GM23248 (cell line): ENCODE measurements at places on chromosomes 1 and 21. TPM values are rescaled to one million over a fixed set of nuclear protein-coding genes. Genes with fewer than 3 reads are reported as not detected.

RNU1-1 gene
- not detected in 2 replicates for polyA plus RNA-seq

ZBTB40 gene
- polyA plus RNA-seq, result 2.5 and 3.3 TPM in 2 replicates

GRCh38 chr1:93079685-93080141 is 630 bp downstream of the MTF2 start:
- peak; percentile 49 for DNase-seq

DNA sequence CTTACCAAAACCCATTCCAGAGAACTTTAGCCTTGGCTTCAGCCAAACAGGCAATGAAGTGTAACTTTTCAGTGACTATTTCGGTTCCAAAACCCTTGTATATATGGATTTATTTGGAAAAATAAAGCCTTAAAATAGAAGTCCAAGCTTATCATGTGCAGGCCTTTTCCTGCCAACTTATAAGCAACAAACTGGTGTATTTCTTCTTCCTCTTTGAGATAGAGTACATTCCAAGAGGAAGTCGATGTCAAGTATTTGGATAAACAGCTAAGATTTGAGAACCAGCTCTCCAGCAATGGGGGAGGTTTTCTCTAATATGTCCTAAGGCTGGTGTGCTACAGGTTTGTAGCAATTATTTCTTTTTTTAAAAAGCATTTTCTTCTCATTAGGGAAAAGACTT is 407.8 kb downstream of the DUSP10 start:
- DNase-seq, result no peak

WNT3A gene
- not detected in 2 replicates for polyA plus RNA-seq

DNA sequence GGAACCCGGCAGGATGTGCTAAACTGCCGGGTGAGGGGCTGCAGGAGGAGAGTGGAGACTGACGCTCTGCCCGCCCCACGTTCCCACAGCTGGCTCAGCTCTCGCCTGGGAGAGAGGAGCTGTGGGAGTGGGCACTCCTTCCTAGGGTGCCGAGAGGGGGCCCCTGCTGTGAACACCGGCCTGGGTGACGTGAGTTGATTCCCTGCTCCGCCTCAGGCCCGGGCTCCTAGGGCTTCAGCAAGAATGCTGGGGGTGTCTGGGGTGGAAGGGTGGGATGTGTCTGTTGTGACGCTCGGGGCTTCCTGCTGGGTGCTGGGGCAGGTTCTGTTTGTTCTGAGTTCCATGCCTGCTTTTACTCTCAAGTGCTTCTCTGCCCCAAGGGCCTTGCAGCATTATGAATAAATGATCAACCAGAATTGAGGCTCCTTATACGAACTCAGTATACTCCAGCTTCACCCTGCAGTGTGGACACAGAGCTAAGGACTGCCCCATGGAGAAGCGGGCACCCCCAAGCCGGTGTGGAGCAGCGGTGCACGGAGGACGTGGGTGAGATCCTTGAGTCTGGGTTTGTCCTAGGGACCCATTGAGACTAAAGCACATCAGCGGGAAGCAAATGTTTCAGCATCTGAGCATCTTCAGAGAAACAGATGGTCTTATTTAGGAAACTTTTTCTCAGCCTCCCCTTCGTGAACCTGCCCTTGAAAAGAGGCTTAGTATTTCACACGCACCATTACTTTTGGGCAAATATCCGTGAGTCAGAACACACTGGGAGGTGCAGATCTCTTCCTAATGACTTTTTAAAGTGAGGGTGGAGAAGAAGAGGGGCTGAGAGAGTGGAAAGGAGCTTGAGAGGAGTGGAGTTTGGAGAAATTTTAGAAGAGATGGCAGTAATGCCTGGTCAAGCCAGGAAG is 41.7 kb downstream of the SYT6 start:
- DNase-seq, result no peak

AHCTF1 gene
- 6.1 and 7.6 TPM in 2 replicates for polyA plus RNA-seq
